ENCODE measurements at places on chromosomes 3 and 15. TPM values are rescaled to one million over a fixed set of nuclear protein-coding genes. Genes with fewer than 3 reads are reported as not detected.

DOCK3 gene
- total RNA-seq = 0.13 TPM

EAF2 gene
- total RNA-seq = 0.51 TPM

SLC7A14 gene
- 0.13 TPM for total RNA-seq

SAMD7 gene
- total RNA-seq = not detected

PLSCR5 gene
- total RNA-seq = not detected

RTP3 gene
- not detected for total RNA-seq

XIRP1 gene
- 0.16 TPM for total RNA-seq

TICRR gene
- 0.89 TPM for total RNA-seq

TM4SF1 gene
- total RNA-seq = 140 TPM

ANKUB1 gene
- not detected for total RNA-seq

MORC1 gene
- total RNA-seq = not detected

GPR62 gene
- total RNA-seq = 0.49 TPM

TMEM158 gene
- total RNA-seq = 20.9 TPM
